ENCODE measurements at places on chromosomes 12 and 14.
A peak's percentile ranks its signal among the peaks of the same experiment; 100 is the strongest.

- DNase-seq, result no peak
Observed at GRCh38 chr12:83003026-83003425, 316.3 kb downstream of the TMTC2 start.

DNA sequence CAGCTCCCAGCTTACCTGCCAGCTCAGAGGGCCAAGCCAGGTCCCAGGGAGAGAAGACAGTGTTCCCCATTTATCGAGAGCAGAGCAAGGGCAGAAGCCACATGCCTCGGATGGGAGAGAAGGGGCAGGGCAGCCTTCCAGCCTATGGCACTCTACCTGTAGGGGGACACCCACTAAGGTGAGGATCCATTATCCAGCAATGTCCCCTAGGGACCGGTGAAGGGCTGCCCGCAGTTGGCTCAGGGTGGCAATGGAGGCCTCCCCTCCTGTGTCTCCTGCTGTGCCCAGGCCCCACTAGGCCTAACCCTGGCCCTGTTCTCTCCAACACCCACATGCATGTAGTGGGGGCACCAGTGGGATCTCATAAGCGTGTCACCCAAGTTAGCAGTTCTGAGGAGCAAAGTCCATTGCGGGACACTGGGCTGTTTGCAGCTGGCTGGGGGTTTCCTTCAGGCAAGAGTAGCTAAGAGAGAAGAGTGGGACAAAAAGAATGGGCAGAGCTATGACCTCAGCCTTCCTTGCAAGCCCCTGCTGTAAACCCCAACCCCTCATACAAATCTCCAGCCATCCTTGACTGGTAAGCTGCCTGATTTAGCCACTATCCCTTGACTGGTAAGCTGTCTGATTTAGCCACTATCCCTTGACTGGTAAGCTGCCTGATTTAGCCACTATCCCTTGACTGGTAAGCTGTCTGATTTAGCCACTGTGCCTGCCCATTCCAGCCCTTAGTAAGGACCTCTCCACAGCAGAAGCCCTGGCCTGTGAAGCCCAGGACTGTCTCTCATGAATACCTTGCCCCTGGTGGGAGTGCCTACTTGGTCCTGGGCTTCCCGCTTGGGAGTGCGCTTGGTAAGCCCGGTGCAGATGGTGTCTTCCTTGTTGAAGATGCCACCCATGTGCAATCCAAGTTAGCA, 5.2 kb upstream of the ASB2 start:
- no peak for DNase-seq

DNA sequence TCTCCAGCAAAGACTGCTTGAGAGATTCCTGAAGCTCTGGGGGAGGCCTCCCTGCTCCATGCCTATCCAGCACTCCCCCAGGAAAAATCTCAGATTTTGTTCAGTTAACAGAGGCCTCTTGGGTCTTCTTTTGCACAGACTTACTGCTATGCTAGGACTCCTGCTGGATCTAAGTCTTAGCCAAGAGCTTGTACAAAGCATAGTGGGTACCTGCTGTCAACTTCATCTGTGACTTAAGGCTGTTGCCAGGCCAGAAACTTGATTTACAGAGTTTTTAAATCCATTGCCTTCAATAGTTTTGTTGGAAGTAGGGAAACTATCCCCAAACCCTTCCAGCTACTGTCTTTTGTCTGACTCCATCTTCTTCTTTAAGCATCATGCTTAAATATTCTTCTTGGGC, 140.5 kb downstream of the SMOC1 start:
- DNase-seq, result no peak

- no peak for DNase-seq
Observed at GRCh38 chr12:113136990-113137511, 1.5 kb upstream of the RASAL1 start.

DNA sequence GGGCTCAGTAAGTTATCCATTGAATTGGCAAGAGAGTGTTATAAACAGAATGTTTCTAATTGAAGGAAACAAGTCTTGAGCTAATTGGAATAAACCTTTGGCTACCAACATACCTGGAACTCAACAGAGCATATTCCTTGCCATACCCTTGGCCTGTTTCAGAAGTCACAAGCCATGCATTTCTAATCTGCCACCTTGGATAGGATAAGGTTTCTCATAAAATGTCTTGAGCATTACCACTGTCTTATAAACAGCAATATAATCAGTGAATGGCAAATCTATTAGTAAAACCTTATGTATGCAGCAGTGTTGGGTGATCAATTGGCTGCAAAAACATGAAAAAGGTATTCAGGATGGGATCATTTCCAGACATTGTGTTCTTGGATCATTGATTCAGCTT, 765.2 kb upstream of the SEL1L start:
- no peak for DNase-seq

GRCh38 chr14:88490168-88490567, 64.6 kb downstream of the PTPN21 start:
- no peak for DNase-seq

GRCh38 chr12:104959335-104959841, 1.3 kb upstream of the SLC41A2 start:
- no peak for DNase-seq

DNA sequence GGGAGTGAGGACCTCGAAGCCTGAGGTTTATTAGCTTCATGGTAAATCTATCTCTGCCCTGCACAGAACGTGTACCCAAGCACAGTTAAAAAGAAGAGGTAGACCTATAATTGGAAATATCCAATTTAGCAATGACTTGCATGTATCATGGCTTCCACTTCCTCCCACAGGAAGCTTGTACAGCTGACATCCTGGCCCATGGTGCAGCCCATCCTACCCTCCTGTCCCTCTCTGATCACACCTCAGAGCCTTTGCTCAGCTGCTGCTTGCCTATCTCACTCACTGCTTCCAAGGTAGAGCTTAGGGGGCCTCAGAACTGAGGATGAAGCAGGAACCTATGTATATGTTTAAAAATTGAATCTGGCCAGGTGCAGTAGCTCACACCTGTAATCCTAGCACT, 4.3 kb upstream of the BCDIN3D start:
- no peak for DNase-seq

DNA sequence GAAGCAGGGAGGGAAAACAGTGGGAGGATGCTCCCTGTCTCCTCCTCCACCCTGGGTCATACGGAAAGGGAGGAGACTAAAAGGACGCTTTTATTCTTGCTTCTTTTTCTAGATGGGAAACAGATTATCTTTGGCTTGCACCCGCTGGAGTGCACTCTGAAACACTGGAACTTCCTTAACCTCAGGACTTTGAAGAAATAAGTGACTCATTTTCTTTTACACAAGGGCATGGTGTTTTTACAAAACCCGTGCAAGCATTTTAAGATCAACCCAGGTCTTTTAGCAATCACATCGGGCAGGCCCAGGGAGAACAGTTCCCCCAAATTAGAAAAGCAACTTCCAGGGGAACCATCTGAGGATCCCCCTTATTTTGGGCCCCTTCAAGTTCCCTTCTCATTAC, 80.9 kb upstream of the TSPAN11 start:
- DNase-seq, result no peak

DNA sequence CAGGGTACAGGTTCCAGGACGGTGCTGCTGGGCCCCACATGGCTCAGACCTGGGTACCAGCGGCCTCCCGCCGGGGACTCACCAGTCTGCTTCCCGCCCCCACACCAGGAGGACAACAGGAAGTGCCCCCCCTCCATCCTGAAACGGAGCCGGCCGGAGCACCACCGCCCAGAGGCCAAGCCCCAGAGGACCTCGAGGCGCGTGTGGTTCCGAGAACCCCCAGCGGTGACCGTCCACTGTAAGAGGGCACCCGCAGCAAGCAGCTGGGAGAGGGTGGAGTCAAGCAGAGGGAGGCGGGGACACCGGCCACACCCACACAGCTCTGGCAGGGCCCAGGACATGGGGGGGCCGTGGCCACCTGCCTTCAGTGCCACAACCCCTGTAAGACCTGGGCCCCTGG, 8.1 kb downstream of the C14orf180 start:
- DNase-seq, result no peak

- DNase-seq, result no peak
Observed at GRCh38 chr12:116466536-116466935, 92.6 kb upstream of the MAP1LC3B2 start.

- DNase-seq, result no peak
Observed at GRCh38 chr12:101763246-101763931, 24.1 kb upstream of the SYCP3 start.

DNA sequence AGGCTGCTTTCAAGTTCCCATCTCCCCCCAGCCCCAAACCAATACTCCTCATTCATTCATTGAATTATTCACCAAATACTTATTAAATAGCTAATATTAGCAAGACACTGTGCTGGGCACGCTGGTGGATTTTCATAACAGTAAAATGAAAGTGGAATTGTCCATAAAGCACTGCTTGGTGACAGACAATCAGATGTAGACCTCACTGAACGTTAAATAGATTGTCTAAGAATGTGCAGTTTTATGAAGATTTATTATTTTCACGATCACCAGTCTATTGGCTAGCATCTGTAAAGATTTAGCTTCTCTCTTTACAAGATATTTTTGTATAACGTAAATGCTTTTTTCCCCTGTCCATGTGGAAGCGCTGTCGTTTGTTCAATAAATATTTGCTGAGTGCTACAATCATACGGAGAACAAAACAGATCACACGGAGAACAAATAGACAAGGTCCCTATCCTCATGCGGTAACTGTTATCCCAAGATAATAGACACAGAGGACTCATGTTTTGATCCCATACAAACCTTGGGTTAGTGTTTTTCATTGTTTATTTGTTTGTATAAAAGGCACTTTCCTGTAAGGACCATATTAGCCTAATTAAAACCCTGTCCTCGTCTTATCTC, 397.6 kb downstream of the BCAT1 start:
- DNase-seq, result no peak

- no peak for DNase-seq
Observed at GRCh38 chr14:99441157-99441870, 39.3 kb downstream of the SETD3 start.

GRCh38 chr12:18644564-18644963, 93.2 kb downstream of the PLCZ1 start:
- no peak for DNase-seq

- peak; percentile 55 for DNase-seq
Observed at GRCh38 chr12:31928246-31929026, 30.8 kb upstream of the RESF1 start.

- peak; percentile 70 for DNase-seq
Observed at GRCh38 chr14:20857630-20858261, 33.4 kb upstream of the RNASE3 start.

GRCh38 chr12:7127916-7128626, 618 bp downstream of the RBP5 start:
- DNase-seq, result no peak

GRCh38 chr12:2482938-2483660, 311.7 kb upstream of the FKBP4 start:
- DNase-seq, result no peak

GRCh38 chr14:39733741-39734140, 301.5 kb upstream of the FBXO33 start:
- no peak for DNase-seq

DNA sequence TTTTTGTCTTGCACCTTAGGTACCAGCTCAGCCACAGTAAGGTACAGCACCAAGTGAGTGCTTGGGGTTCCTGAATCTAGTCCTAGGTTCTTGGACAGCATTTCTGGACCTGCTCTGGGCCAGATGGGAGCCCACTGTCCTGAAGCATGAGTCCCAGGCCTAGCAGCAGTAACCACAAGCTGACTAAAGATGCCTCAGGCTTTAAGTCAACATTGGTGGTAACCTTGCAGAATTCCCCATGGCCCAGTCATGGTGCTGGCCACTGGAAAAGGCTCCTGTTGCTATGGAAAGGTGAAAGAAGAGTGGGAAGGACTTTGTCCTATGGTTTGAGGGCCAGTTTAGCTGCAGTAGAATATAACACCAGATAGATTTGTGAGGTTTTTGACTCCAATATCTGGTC, 86.9 kb upstream of the CLEC14A start:
- DNase-seq, result no peak

DNA sequence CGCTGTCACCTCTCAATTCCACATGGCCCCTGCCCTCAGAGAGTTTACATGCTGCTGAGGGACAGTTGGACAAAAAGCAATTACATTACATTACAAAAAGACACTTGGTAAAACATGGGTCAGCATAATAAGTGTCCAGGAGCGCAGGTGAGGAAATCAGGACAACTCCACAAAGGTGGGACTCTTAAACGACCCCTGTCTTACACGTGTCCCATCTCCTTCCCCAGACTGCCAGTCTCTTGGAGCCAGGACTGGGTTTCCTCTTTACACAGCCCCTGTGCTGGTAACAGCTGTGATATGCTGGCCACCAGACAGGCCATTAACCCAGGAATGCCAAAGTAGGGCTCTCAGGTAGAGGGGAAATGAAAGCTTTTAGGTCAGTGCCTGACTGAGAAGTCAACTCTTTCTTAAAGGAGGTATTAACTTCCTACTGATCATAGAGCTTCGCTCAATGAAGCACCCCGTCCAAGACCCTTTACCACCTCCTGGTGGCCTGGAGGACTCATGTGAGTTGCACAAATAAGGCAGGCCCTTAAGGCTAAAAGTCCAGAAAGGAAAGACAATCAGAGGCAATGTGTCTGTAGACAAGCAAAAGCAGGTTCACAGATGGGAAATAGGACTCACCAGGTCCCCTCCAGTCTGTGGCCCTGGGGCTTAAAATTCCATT, 55.5 kb downstream of the ANO2 start:
- DNase-seq, result no peak

- no peak for DNase-seq
Observed at GRCh38 chr12:111656016-111656415, 29.7 kb downstream of the BRAP start.

DNA sequence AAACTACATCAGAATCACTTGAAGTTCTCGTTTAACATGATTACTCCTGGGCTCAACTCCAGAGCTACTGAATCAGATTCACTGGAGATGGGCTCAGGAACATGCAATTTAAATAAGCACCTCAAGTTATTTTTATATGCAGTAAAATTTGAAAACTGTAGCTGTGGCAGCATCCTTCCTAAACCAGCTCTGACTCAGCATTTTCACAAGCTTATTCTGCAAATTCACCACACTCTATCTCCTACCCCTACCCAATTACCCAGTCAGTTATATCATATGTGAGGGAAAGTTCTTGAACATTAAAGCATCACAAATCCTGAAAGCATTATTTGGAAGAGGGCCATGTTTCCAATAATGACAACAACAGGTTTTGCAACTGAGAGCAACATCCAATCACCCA, 24.2 kb upstream of the LRRC9 start:
- DNase-seq, result no peak

- DNase-seq, result no peak
Observed at GRCh38 chr12:39368891-39369290, 74.0 kb downstream of the KIF21A start.

- DNase-seq, result no peak
Observed at GRCh38 chr12:39575498-39575875, 44.1 kb downstream of the ABCD2 start.

GRCh38 chr14:30443368-30444007, 115.5 kb upstream of the G2E3 start:
- no peak for DNase-seq

GRCh38 chr14:22882529-22883172, 371 bp upstream of the REM2 start:
- peak; percentile 42 for DNase-seq

DNA sequence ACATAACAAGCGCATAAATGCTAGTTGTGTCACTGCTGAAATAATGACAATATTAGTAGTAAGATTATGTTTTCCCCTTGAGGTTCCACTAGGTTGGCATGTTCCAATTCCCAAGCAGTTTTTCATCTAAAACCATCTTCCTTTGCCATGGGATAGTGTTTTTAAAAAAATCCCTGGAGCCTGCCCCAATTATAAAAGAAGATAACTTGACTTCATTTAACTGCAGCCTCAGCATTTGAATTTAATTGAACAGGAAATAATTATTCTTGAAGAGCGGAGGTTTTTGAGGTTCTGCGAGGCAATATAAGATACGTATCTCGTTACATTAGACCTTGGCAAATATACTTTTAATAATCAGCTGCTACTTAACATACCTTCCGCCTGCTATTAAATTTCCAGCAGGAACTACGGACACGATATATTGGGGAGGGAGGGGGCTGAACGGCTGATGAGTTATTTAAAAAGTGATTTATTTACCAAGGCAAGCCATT, 65.2 kb upstream of the HSPB8 start:
- DNase-seq, result no peak

Measured in CD4-positive, alpha-beta T cell treated with Interleukin-2 at 100 ng/mL for 4 hours (primary cell).